Activated naive CD4-positive, alpha-beta T cell (primary cell): ENCODE measurements at places on chromosomes 12 and 14.
A peak's percentile ranks its signal among the peaks of the same experiment; 100 is the strongest.

DNA sequence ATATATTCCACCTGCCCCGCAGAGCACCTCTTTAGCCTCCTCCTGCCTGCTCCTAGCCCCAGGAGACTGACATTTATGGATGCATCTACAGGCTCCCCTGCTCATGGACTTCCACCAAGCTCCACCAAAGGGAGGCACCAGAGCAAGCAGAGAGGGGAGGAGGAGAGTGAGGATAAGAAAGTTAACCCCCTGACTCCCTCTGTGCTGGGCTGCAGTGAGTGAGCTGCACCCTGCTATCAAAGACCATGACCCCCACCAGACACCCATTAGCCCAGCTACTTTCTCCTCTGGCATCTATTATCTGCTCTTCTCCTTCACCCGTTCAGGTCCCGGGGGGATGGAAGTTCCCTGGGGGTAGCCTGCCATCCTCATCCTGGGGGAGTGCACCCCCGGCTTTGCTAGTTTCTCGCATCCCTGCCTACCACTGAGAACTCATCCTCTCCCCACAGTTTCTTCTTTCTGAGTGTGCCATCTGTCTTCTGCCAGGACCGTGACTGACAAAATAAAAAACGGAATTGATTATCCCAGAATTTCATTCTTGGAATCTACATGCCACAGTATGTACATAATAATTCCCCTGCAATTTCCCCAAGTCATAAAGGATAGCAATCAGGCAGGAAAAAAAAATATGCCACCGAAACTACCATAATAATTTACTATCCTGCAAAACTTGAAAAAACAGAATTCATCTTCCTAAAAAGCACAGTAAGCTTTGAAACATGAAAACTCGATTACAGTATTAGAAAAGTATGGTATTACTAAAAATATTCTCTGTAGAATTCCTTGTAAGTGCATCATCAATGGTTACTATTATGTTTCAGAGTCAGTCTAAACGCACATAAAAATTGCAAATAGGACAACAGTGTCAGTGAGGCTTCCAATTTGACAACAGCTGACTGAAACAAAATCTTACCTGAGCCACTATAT lies 45.2 kb downstream of the FOXN3 start:
- no peak for DNase-seq

DNA sequence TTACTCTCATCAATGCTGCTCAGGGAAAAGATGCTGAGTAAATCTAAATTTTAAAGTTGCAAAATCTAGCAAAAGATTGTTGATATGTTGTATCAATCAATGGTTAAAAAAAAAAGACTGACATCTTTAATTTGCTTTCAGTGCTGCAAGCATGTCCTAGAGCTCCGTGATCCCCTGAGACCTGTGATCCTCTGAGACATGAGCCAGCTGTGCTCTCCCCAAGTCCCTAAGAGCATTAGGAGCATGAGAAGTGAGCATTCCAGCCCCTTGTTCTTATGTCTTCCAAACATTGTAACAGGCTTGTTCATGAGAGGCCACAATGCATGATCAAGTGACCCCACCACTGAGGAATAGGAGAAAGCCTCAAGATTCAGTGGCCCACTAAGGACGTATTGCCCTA lies 116.6 kb downstream of the DAD1 start:
- no peak for DNase-seq

- no peak for DNase-seq
Observed at GRCh38 chr12:60803147-60803546, 1207.3 kb downstream of the SLC16A7 start.

DNA sequence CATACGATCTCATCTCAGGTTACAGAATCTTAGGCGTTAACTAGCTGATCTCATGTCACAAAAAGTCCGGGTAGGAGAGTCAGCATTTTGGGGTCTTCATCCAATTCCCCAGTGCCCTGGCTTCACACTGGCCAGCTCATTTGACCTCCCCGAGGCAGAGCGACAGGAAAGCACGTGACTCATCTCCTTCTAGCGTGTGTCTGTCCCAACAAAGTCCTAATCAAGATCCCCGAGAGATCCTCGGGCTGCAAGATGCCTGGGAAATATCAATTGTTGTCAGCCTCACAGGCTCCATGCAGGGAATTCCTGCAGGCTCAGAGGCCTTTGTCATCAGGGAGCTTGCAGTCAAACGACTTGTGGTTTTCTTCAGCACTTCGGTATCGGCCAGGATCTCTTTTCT lies 57.5 kb downstream of the ZNF664 start:
- DNase-seq, result no peak

GRCh38 chr12:9634177-9634803 lies 26.6 kb upstream of the KLRB1 start:
- peak; percentile 54 for DNase-seq

GRCh38 chr14:70641548-70642302 lies at the start of gene TTC9:
TTC9 (plus strand) TSS chr14:70641916; CDS start chr14:70642130, 214 bp downstream.
- peak; percentile 23 for DNase-seq

GRCh38 chr12:77122236-77122635 lies 56.9 kb upstream of the E2F7 start:
- DNase-seq, result no peak

GRCh38 chr14:54674046-54674741 lies 107.3 kb downstream of the SAMD4A start:
- DNase-seq, result no peak

DNA sequence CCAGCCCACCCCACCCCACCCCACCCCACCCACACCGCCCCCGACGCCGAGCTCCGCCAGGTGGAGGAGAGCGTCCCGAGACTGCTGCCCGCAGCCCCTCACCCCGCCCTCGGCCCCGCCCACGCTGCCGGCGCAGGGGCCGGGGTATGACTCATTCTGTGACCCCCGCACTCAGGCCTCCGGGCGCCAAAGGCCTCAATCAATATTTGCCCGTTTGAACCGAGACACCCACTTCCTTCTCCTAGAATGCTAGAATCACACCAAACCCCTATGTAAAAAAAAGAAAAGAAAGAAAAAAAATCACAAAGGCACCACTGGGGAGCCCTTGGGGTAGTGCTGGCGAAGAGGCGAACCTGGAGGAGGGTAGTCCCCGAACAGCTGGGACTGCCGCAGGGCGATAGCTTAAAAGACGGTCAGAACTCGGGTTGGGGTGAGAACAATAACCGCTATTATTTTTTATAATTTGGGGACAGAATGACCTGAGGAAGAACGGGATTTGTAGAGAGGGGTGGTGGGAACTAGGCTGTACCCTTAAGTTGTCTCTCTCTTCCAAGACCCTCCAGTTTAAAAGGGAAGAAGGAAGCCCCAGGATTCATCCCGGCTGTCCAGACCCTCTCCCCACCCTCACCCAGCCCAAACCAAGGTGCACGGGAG lies 894 bp downstream of the KRT8 start:
- no peak for DNase-seq

DNA sequence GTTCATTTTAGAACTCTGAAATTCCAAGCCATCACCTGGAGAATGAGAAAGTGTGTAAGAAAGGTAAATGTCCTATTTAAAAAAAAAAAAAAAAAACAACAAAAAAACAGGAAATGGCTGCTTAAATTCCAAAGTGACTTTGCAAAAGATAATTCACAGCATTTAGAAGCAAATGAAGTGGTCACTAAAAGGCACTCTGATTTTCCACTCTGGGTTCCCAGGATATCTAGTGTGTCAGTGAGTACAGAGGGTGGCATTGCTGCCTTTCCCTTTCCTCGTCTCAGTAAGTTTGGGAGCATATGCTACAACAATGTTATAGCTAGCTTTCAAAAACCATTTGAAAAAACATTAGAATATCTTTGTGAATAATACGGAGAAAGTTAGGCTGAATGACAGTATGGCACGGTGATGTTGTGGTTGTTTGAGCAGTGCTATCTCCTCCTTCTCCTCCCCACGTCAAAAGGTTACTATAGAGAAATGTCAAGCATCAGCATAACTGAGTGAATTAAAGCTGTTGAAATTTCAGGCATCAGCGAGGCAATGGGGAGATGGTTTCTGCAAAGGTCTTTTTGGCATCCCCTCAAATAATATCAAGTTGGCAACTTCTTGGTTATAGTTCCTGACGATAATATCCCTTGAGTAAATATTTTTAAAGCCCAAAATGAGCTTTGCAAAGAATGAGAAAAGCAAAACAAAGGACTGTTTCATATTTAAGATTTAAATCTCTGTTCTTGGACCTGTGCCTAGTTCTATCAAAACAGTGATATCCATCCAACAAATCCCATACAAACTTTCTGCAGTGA lies 164.5 kb upstream of the E2F7 start:
- no peak for DNase-seq

- DNase-seq, result no peak
Observed at GRCh38 chr14:50601394-50601793, 41.4 kb downstream of the ATL1 start.

DNA sequence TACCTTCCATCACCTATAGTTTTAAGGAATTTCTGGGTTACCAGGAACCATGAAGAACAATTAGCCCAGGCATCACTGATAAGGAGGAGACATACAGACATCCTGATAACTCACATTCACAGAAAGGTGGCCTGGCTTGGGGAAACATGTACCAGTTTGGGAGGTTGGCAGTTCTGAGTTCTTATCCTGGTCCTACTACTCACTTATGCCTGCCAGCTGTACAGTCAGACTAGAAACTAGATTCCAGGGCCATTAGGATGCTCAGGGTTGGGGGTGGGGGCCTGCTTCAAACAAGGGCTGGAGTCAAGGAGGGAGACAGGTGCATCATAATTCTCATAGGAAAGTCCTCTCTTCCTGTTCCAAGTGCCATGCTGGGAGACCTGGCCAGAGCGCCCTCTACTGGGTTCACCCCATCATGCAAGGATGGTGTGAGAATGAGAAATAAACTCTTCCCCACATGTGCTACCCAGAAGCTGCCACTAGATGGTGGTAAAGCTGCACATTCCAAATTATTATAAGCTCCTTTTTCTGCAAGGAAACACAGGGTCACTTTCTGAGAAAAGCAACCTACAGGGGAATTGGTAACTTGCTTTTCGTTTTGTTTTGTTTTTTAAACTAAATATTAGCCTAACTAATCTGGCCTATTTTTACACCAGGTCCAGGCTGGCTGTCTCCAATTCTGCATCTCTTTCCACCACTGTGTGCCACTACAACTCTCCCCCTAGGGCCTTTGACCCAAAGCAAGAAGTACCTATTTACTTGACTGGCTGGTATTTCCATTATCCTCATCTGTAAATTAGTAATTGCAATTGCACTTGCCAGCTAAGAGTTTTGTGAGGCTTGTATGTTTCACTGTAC lies 14.5 kb downstream of the OAS2 start:
- DNase-seq, result peak; percentile 9

- no peak for DNase-seq
Observed at GRCh38 chr14:101025696-101026095, 122.2 kb upstream of the RTL1 start.

GRCh38 chr14:33938131-33938949 lies 12.5 kb downstream of the EGLN3 start:
- DNase-seq, result no peak

- no peak for DNase-seq
Observed at GRCh38 chr12:104551313-104551931, 94.7 kb downstream of the CHST11 start.

DNA sequence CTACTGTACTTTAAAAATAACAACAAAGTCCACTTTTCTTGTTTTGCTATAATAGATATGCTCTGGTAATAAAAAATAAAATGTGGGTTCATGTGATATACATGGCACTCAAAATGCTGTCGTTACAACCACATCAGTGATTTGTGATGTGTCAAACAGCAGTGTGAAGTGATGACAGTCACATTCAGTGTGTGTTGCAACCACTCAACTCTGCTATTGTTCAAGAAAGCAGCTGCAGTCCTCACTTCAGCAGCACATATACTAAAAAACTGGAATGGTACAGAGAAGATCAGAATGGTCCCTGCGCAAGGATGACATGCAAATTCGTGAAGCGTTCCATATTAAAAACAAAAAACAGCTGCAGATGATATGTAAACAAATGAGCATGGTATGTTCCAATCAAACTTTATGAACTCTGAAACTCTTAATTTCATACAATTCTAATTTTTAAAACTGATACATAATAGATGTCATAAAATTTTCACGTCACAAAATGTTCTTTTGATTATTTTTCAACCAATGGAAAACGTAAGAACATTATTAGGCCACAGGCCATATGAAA lies 6.7 kb downstream of the TRMT5 start:
- DNase-seq, result no peak

GRCh38 chr12:96295532-96296160 lies 101.5 kb downstream of the ELK3 start:
- no peak for DNase-seq

DNA sequence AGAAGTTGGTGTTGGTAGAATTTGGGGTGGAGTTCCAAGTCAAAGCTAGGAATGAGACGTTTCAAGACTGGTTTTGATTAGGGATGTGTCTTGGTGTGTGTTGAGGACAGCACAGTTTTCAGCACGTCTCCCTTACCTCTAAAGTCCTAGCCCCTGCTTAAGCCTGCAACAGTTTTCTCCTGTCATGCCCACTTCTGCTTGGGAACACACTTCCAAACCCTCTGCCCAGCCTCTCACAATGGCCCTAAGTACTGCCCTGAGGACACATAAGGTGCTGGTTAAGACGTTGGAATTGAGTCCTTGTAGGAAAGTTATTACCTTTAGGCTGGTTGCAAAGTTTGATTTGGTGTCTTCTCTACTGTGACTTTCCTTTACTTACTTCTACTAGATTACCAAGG lies 710 bp upstream of the BMAL2 start:
- DNase-seq, result no peak

DNA sequence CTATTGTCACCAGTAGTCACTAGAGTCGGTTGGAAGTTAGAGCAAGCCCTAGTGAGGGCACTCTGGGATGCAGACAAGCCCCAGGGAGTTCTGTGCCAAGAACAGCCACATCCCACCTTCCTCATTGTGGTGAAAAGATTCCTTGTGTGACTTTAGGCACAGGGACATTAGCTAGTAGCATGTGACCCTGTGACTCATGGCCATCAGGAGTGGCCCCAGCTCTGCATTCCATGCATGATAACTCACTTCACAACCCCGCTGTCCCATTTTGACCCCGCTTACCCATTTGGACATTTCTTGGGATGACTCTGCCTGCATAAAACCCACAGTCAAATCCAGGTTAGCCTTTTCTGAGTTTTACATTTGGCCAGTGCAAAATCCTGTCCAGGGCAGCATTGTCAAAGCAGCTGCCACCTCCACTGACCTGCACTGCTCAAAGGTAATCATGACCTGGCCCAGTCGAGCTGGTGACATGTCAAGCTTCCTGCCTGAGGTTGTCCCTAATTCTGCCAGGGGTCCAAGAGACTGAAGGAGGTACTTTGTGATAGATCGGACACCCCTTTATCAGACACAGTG lies 430.5 kb downstream of the DPF3 start:
- no peak for DNase-seq

DNA sequence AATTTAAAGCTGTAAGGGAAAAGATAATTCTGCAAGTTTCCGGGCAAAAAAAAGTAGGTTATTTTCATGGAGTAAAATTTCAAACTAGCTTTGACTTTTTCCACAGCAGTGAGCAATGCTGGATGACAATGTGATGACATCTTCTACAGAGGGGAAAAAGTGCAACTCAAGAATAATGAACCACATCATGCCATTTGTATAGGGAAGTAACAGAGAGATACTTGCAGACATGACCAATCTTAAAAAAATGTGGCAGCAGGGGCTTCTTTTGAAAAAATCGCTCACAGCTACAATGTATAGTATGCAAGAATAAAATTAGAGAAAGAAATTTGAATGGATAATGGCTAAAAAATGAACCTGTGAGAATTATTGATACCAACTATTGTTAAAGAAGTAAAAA lies 115.5 kb downstream of the DHRS2 start:
- no peak for DNase-seq
